Stimulated activated CD8-positive, alpha-beta memory T cell treated with anti-CD3 and anti-CD28 coated beads, Interleukin-12 subunit alpha, Interleukin-12 subunit beta, amount 100 ng/mL, for 4 hours (primary cell): ENCODE measurements at places on chromosomes 12 and 14.
A peak's percentile ranks its signal among the peaks of the same experiment; 100 is the strongest.

DNA sequence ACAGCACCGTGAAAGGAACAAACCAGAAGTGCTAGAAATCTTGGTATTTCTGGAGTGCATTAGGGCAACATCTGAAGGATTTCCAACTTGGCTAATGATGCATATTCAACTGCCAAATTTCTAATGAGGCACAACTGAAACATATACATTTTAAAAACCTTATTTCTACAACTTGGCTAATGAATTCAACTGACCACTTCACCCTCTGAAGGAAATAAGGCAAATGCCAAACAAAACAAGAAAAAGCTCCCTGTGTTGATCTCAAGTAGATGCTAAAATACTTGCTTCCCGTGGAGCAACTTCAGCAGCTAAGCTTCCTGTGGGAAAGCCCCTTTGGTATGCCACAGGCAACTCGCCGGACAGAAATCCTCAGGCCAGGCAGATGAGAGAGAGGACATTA, 167.1 kb downstream of the TTC7B start:
- DNase-seq, result no peak

DNA sequence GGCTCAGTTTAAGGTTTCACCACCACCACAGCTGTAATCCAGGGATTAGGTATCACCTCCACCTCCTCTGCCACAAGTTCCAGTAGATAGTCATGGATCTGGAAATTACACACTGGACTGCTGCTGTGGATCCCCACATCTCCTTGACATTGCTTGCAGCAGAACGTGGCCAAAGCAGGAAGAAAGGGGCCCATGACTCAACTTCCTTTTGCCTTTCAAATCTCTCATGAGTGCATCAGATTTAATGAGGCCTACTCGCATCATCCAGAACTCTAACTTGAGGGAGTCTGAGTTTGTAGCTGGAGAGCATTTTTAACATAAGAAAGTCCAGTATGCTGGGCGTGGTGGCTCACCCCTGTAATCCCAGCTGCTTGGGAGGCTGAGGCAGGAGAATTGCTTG, 29.2 kb upstream of the TMED10 start:
- DNase-seq, result no peak

- no peak for DNase-seq
Measured at GRCh38 chr12:31712877-31713276, 15.9 kb downstream of the AMN1 start.

DNA sequence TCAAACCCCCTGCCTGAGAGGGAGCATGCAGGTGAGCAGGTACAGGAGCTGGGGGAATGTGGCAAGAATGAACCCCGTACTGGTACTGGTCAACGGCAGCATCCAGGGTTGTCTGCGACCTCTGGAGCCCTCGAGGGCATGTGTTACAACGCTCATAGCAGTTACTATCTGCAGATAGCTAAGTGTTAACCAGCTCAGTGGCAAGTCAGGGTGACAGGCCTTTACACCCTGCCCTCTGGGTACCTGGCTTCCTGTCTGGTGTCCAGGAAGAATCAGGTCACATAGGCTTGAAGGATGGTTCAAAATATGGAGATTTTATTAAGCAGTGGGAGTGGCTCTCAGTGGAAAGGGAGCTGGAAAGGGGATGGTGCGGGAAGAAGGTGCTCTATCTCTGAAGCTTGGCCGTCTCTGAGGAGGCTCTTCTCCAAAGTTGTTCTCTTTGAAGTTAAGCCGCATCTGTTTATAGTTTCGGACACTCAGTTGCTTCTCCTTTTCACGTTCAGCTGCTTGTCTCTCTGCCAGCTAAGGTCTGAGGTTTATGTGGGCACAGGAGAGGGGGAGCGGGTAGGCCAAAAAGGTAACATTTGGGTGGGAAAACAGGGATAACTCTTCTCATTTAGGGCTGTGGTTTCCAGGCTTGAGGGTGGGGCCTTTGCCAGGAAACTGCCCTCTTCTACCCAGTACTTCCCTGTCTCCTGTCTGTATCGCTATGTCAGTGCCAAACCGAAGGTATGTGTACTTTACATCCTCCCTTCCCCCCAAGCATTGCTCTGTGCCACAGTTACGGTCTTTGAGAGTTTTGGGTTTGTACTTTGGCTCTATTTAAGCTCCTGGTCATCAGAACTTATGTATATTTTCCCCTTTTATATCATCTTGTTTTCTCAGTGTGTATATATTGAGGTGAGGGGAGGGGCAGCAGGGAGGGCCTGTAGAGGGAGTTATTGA, 305.8 kb downstream of the RGS6 start:
- DNase-seq, result no peak

DNA sequence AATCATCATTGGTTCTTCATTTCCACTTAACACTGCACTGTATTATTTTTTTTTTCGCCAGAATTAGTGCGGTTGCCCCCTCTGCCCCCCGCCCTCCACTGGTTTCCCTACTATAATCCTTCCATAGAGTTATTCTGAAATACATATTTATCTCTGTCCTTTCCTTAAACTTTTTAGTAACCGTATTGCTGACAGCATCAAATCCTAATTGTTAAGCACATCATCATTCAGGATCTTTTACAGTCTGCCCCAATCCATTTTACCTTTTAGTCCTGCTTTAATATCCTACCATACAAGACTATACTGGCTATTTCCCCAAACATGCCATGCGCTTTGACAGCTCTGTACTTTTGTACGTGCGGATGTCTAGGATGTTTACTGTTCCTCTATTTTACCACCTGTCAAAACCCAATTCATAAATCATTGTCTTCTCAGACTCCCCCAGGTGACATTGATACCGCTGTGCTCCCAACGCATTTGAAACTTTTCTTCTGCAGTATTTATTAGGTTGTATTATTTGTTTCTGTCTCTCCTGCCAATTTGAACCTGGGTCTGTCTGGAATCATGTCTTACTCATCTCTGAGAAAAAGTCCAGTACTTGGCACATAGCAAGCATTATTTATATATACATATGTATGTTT, 1.0 kb downstream of the FGFR1OP2 start:
- no peak for DNase-seq

- DNase-seq, result no peak
Measured at GRCh38 chr12:130301559-130301958, 36.1 kb upstream of the PIWIL1 start.

GRCh38 chr12:6041891-6042290, 82.6 kb downstream of the VWF start:
- DNase-seq, result no peak

- DNase-seq, result peak; percentile 51
Measured at GRCh38 chr14:69643430-69644200, 32.2 kb downstream of the SUSD6 start.

DNA sequence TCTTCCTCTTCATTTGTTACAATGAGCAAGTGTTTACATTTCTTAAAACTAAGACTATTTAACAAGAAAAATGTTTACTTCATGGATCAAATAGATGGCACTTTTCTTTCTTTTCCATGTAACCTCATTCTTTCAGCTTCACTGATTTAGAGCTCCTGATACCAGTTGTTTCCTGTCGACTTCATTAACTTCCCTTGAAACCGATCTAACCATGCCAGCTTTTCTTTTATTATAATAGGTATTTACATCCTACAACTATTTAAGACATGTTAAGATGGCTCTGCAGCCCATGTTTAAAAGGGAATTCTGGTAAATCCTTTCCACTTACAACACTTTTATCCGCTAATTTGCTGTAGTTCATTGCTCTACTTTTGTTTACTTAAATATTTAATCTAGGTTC, 107.3 kb upstream of the DCN start:
- no peak for DNase-seq

- no peak for DNase-seq
Measured at GRCh38 chr12:122393817-122394216, 28.7 kb downstream of the CLIP1 start.

DNA sequence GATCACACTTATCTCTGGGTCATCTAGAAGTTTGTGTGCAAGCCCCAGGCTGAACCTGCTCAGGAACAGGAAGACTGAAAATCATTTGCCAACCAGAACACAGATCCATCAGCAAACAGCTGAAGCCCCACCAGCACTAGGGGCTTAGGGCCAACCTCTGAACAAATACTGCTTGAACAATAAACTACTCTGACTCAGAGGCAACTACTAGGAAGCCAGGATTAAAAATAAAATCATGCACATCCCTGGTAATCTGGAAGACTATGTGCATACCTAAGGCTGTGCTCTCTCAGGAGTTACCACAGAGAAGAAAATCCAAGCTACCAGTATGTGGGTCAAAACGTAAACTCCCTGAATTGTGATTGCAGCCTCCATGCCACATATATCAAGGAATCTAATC, 15.9 kb downstream of the GALNT8 start:
- no peak for DNase-seq

GRCh38 chr12:121800694-121801594, 2.9 kb upstream of the SETD1B start:
- peak; percentile 61 for DNase-seq

- peak; percentile 64 for DNase-seq
Measured at GRCh38 chr12:57110104-57111030, 795 bp downstream of the STAT6 start.

GRCh38 chr14:61468063-61468825, 146.9 kb downstream of the PRKCH start:
- no peak for DNase-seq

GRCh38 chr12:131104463-131105350, 151.0 kb downstream of the ADGRD1 start:
- DNase-seq, result peak; percentile 53

GRCh38 chr12:70648831-70649230, 11.6 kb upstream of the PTPRB start:
- DNase-seq, result no peak
